ENCODE measurements at places on chromosomes 5 and 9.

DNA sequence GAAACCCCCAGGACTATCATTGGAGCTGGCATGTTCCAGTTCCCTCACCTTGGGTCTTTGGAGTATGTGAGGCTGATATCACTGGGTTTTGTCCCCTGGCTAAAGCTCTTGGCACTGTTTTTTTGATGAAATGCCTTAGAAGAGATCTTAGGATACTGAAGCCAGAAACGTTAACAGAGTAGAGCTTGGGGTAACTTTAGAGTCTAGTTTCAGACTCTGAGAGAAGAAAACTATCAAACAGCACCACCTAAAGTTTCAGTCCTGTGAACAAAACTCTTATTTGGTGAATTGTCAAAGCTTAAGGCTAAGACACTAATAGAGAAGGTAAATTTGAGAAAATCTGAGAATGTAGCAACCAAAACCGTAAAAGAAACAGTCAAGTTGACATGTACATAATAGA is 111.7 kb upstream of the PUM3 start:
- no peak for DNase-seq

DNA sequence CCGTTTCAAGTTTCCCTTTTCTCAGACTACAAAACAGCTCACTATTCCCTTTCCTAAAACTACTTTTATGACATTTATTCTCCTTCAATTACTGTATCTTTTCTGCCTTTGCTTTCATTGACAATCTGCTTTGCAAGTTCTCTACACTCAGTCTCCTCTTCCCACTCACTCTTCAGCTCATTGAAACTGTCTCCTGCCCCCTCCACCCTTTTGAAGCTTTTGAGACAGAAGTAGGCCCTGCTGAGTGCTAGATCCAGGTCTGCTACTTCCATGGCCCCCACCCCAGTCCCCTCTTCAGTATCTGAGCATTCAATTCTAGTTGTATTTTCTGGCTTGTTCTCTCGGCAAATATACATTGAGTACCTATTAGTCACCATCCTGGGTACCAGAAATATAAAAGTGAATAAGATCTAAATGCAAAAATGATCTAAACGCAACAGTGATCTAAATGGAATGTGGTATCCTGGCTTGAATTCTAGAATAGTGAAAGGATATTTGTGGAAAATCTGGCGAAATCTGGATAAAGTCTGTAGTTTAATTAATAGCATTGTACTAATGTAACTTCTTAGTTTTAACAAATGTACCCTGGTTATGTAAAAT is 58.4 kb downstream of the OR2K2 start:
- DNase-seq = no peak

DNA sequence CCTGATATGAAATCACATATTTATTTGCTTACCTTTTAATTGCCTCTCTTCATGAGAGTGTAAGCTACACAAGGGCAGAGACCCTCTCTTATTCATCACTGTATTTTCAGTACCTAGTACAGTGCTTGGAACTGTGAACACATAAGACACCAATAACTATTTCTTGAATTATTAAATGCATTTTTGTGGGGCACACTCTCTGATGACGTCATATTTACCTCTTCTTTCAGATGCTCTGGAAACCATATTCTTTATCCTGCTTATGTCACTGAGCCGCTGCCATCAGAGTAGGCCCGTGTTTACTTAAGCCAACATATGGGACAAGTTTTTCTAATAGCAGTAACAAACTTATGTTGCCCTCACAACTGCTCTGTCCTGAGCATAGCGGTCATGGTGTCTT is 266.5 kb downstream of the ELAVL2 start:
- no peak for DNase-seq

GRCh38 chr5:143646961-143647360 is 165.0 kb upstream of the HMHB1 start:
- DNase-seq = no peak

DNA sequence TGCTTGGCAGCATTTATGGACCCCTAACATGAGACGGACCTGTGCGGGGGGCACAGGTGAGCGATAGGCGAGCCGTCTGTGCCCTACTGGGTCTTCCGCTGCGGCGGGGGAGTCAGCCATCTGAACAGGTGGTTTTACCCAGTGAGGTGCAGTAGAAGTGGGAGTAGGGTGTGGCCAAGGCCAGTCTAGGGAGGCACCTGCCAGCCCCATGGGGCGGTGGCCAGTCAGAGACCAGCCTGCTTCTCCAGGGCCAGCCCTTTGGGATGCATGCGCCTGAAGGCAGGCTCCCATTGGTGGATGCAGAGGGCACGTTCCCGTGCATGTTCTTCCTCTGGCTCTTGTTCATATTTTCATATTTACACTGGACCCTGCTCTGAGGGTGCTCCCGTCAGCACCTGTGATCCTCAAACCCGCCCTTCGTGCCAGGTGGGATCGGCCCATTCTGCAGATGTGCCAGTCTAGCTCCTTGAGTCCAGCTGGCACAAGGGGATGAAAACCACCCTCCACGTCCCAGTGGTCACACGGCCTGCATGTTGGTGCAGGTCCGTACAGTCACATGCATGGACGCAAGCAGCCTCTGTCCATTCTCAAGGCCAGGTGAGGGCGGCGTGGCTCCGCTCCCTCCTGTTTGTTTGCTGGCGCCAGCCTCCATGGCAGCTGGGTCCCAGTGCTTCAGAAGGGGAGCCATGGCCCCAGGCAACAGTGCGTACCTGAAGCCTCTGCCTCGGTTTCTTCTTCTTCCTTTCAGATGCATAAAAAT is 9.0 kb downstream of the COL5A1 start:
- DNase-seq = no peak

GRCh38 chr5:110179321-110179720 is 489.6 kb downstream of the MAN2A1 start:
- no peak for DNase-seq

DNA sequence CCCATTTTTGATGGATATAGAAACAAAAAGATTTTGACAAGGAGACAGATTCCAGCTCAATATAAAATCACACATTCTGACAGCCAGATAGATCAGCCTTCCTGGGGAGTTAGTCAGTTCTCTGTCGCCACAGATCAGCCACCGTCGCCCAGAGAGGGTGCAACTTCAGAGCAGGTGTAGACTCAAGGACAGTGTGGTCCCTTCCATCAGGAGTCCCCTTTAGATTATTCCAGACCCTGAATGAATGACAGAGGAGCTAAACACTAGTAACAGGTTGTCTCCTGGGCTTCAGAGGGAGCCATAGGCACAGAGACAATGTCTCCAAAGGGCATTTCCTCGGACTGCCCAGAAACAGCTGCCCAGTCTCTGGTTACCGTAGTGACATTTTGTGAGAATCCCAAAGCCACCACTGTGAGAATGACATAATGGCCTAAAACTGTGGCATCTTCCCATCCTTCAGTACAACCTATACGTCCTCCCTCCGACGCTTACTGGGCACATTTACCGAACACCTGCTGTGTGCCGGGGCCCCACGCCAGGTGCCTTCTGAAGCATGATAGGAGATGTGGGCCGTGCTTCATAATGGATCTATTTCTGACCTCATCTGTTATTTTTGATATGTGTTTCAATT is 47.4 kb upstream of the SLC2A8 start:
- no peak for DNase-seq
